Memory B cell (primary cell): ENCODE measurements at places on chromosomes 13 and 19.

DNA sequence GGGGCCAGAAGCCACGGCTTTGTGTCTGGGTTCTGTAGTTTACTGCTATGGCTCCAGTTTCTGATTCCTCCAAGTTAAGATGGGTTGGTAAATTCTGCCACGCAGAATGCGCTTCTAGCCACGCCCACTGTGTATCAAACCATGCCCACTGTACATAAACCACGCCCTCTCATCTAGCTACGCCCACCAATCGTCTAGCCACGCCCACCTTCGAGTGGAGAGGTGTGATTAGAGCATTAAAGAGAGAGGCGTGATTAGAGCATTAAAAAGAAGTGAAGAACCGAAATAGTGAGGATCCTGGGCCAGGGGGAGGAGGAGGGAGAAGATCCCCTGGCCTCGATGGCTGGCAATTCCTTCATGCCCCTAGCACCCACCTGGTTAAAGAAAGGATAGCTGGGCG, 43.7 kb upstream of the ADGRE5 start:
- no peak overlapping the region for H3K4me3 ChIP-seq
- H3K27me3 ChIP-seq = no peaks in the 10 kb centered on the region
- peaks cover 4% of the 10 kb centered on the region for H3K36me3 ChIP-seq

GRCh38 chr13:101618440-101619187, 166.1 kb downstream of the ITGBL1 start:
- no peak overlapping the region for H3K4me3 ChIP-seq
- H3K4me1 ChIP-seq = peaks cover 3% of the 10 kb centered on the region
- H3K27me3 ChIP-seq = peaks cover 6% of the 10 kb centered on the region
- peak overlapping the region; percentile 36 for H3K27ac ChIP-seq
- H3K36me3 ChIP-seq = no peaks in the 10 kb centered on the region
- no peak for DNase-seq

DNA sequence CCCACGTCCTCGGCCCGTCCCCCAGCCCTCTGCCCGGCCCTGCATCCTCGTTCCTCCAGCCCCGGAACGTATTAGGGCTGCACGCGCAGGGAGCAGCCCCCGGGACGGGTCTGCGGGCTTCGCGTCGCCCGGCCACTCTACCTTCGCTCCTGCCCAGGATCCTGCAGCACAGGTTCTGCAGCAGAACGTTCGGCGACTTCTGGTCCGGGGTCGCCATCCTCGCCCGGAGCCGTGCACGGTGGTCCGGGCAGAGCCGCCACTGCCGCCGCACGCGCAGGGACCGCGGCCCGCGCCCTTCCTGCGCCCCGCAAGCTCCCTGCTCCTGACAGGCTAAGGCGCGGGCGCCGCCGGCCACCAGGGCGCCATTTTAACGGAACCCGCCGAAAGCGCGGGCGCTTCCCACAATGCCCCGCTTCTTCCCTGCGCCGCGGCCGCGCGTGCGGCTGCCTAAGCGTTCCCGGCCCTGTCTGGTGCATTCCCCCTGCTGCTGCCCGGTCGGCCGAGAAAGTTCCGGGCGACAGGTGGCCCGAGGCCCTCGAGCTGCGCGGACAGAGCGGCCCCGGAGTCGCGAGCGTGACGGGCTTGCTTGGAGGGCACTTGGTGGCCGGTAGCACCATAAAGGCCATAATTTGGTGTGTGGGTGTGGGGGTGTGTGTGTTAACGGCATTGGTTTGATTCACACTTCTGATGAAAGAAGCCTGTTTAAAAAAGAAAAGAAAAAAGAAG, at the start of gene TUBGCP3:
Gene TUBGCP3 (minus strand): TSS at position 390 of the 726 bp plus-strand sequence. CDS start 173 bp downstream, at position 217.
- H3K4me1 ChIP-seq = peaks cover 31% of the 10 kb centered on the region
- peak within 1 kb of the TSS; percentile 94 for H3K27ac ChIP-seq
- no peaks in the 10 kb centered on the region for H3K27me3 ChIP-seq
- peak within 1 kb of the TSS; percentile 92 for H3K4me3 ChIP-seq
- peak; percentile 71 for DNase-seq

GRCh38 chr19:23769691-23770468, 11.2 kb upstream of the ZNF681 start:
- H3K4me1 ChIP-seq = peaks cover 3% of the 10 kb centered on the region
- no peak for DNase-seq
- H3K4me3 ChIP-seq = no peak overlapping the region
- H3K27me3 ChIP-seq = no peaks in the 10 kb centered on the region
- no peak overlapping the region for H3K27ac ChIP-seq

- peak overlapping the region; percentile 45 for H3K4me3 ChIP-seq
- H3K27ac ChIP-seq = peak overlapping the region; percentile 48
- peaks cover 15% of the 10 kb centered on the region for H3K36me3 ChIP-seq
Observed at GRCh38 chr13:41006978-41007743, 12.0 kb downstream of the ELF1 start.

GRCh38 chr13:51532736-51533197, 51.5 kb upstream of the WDFY2 start:
- no peak overlapping the region for H3K27ac ChIP-seq
- DNase-seq = no peak
- H3K27me3 ChIP-seq = no peaks in the 10 kb centered on the region

- peaks cover 3% of the 10 kb centered on the region for H3K27me3 ChIP-seq
- H3K36me3 ChIP-seq = no peaks in the 10 kb centered on the region
- H3K4me1 ChIP-seq = peaks cover 13% of the 10 kb centered on the region
- DNase-seq = no peak
- H3K27ac ChIP-seq = peak overlapping the region; percentile 31
- peak overlapping the region; percentile 83 for H3K4me3 ChIP-seq
Observed at GRCh38 chr19:55302318-55302703, 18.5 kb downstream of the BRSK1 start.

GRCh38 chr13:36712290-36712689, 38.5 kb downstream of the SERTM1 start:
- H3K4me1 ChIP-seq = no peaks in the 10 kb centered on the region
- no peak overlapping the region for H3K4me3 ChIP-seq
- DNase-seq = no peak
- no peak overlapping the region for H3K27ac ChIP-seq

- no peaks in the 10 kb centered on the region for H3K4me1 ChIP-seq
- H3K4me3 ChIP-seq = no peak overlapping the region
- H3K27ac ChIP-seq = no peak overlapping the region
Observed at GRCh38 chr13:105336706-105337576, 1198.5 kb downstream of the EFNB2 start.

GRCh38 chr13:21616880-21617279, 12.9 kb upstream of the MICU2 start:
- H3K4me3 ChIP-seq = no peak overlapping the region
- no peak for DNase-seq
- peaks cover 7% of the 10 kb centered on the region for H3K27me3 ChIP-seq

DNA sequence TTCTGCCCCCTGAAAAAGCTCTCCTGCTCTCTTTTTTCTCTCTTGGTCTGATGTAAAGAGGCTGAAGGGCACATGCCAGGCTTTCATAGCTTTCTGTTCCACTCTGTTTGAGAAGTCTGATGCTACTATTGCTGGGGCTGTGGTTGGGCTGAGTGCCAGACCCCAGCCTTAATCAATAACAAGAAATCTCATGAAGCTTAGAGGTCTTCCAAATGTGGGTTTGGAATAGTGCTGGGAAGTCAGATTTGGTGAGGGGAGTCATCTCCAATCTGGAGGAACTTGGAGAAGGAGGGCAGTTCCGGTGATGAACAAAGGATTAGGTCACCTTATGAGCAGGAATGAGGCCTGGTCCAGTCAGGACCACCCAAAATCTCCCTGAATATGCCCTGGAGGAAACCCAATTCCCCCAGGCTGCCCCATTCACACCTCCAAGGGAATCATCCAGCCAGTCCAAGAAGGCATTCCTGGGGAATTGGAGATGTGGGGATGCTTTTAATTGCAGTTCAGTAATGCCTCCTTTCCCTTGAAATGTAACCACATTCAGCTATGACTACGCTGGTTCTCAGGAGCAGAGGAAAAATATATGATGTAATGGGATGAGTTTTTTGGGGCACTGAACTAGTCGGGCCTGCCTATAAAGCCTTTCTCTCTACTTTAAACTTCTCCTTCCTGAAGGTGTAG, 102.0 kb downstream of the STARD13 start:
- DNase-seq = no peak
- no peaks in the 10 kb centered on the region for H3K4me1 ChIP-seq
- no peaks in the 10 kb centered on the region for H3K36me3 ChIP-seq
- no peak overlapping the region for H3K4me3 ChIP-seq

DNA sequence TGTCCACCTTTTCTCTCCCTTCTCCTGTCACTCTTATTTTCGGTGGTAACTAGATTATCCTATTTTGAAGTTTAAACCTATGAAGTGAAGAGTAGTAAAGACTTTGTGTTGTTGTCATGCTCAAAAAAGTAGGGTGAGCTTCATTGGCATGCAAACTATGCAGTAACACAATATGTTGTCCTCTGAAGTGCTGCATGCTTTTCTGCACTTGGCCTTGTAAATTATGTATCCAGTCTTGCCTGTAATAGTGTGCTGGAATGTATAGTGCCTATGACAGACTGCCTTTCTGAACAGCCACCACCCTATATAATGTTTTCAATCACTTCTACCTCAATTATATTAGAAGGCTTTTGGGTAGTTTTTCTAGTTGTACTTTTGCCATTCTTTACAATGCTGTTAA, 1198.2 kb upstream of the PCDH20 start:
- no peak overlapping the region for H3K27ac ChIP-seq
- DNase-seq = no peak
- no peaks in the 10 kb centered on the region for H3K27me3 ChIP-seq
- no peaks in the 10 kb centered on the region for H3K4me1 ChIP-seq

- no peak for DNase-seq
- H3K4me1 ChIP-seq = no peaks in the 10 kb centered on the region
- H3K27ac ChIP-seq = no peak overlapping the region
- no peaks in the 10 kb centered on the region for H3K36me3 ChIP-seq
Observed at GRCh38 chr13:113889467-113889866, 25.6 kb upstream of the GAS6 start.

GRCh38 chr19:49887665-49888509, 8.8 kb downstream of the IL4I1 start:
- peaks cover 10% of the 10 kb centered on the region for H3K4me1 ChIP-seq
- peaks cover 1% of the 10 kb centered on the region for H3K27me3 ChIP-seq
- H3K4me3 ChIP-seq = peak overlapping the region; percentile 8
- no peak for DNase-seq

- peaks cover 9% of the 10 kb centered on the region for H3K27me3 ChIP-seq
- peaks cover 21% of the 10 kb centered on the region for H3K4me1 ChIP-seq
- H3K4me3 ChIP-seq = no peak overlapping the region
- no peak overlapping the region for H3K27ac ChIP-seq
Observed at GRCh38 chr19:14786421-14786851, 8.1 kb upstream of the ADGRE2 start.

DNA sequence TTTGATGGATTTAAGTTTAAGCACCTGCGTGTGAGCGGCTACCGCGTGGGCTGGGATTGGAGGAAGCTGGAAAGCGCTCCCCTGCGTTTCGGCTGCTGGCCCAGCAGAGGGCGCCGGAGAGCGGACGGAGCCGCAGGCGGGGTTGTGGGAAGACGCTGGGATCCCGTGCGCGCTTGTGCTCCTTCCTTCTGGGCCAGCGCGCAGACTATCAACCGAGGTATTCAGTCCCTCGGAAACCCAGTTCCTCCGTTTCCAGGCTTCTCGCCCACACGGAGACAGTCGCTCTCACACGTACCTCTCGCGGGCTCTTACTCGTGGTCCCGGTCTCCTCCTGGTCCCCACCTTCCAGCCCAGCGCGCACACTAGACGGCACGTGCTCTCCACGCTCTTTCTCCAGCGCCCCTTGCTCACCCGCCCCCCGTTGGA, 28.8 kb downstream of the EPN1 start:
- H3K27ac ChIP-seq = no peak overlapping the region
- no peaks in the 10 kb centered on the region for H3K27me3 ChIP-seq
- peaks cover 8% of the 10 kb centered on the region for H3K36me3 ChIP-seq
- DNase-seq = peak; percentile 57
- peaks cover 14% of the 10 kb centered on the region for H3K4me1 ChIP-seq
- H3K4me3 ChIP-seq = peak overlapping the region; percentile 24

DNA sequence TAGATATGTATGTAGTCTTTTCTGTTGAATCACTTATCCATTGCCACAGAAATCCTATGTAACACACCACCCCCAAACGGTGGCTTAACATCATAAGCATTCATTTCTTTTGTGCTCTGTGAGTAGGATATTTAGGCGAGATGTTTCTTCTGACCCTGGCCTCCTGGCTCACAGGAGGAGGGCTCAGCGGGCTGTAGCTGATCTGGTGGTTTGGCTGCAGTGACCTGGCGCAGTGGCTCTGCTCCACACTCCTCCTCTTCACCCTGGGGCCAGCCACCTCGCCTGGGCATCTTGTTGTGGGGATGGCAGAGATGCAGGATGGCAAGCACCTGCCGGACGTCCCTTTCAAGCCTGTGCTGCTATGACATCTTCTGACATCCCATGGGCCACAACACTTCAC, 147.1 kb upstream of the IRS2 start:
- DNase-seq = no peak
- no peaks in the 10 kb centered on the region for H3K4me1 ChIP-seq
- no peaks in the 10 kb centered on the region for H3K36me3 ChIP-seq
- H3K4me3 ChIP-seq = no peak overlapping the region

GRCh38 chr13:112688560-112689302, 1.1 kb upstream of the ATP11A start:
- no peak for DNase-seq
- H3K27ac ChIP-seq = peak overlapping the region; percentile 67
- H3K4me1 ChIP-seq = peaks cover 26% of the 10 kb centered on the region
- H3K4me3 ChIP-seq = peak overlapping the region; percentile 89
- H3K36me3 ChIP-seq = no peaks in the 10 kb centered on the region

DNA sequence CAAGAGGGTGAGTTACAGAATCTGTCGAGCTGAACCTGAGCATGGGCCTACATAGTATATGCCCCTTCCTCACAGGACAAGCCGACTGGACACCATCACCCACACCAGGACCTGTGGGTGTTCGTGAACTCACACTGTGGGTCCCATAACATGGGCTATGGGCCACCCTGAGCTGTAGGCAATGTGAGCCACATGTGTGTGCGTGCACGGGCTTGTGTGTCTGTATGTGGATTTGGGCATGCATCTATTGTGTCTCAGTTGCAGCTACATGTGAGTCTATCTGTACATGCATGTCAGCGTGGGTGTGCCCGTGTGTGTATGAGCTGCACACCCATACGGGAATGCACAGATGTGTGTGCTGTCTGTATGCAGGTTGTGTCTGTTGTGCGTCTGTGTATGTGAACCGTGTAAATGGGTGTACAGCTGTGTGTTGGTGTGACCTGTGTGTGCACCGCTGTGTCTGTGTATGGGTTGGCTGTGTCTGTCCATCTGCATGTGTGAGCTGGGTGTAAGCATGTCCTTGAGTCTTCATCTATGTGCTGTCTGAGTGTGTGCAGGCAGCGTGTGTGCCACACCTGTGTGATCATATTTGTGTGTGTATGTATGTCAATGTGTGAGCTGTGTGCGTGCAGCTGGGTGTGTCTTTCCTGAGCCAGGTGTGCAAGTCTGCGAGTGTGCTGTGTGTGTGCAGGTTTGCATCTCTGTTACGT, 1.7 kb downstream of the NOTCH3 start:
- H3K27ac ChIP-seq = no peak overlapping the region
- peaks cover 38% of the 10 kb centered on the region for H3K27me3 ChIP-seq
- H3K36me3 ChIP-seq = peaks cover 5% of the 10 kb centered on the region
- DNase-seq = no peak

DNA sequence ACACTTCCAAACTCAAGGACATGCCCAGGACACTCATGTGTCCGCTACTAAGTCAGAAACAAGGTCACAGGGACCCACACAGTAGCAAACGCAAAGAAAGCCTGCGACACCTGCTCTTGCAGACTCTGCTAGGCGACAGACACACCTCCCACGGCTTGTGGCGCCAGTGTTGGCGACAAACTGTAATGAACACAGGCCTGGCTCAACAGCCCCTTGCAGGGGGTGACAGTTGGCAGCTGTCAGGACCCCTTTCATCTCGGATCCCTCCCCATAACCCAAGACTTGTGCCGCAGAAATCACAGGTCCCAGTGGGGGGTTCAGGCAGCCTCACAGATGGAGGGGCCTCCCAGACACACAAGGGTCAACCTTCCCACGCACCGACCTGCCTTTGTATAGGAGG, 364 bp downstream of the CKM start:
- H3K27me3 ChIP-seq = peaks cover 19% of the 10 kb centered on the region
- H3K4me3 ChIP-seq = no peak overlapping the region
- H3K36me3 ChIP-seq = no peaks in the 10 kb centered on the region
- no peak for DNase-seq
- peaks cover 4% of the 10 kb centered on the region for H3K4me1 ChIP-seq
- H3K27ac ChIP-seq = no peak overlapping the region
